Gastroesophageal sphincter (tissue), 4 donors: ENCODE measurements at places on chromosomes 1 and 21. TPM values are rescaled to one million over a fixed set of nuclear protein-coding genes. Genes with fewer than 3 reads are reported as not detected.

The CRYAA gene
- total RNA-seq, result not detected

The ADORA3 gene
- 10.5 TPM for total RNA-seq

The PLXNA2 gene
- 33.3 TPM for total RNA-seq

The KDF1 gene
- total RNA-seq, result not detected

The AK4 gene
- total RNA-seq, result 61.5 TPM

The C1orf115 gene
- total RNA-seq, result 28.0 TPM

The CGN gene
- 0.42 TPM for total RNA-seq

The CLEC20A gene
- not detected for total RNA-seq

The BRINP3 gene
- total RNA-seq, result 6.7 TPM

The KIF17 gene
- 11.6 TPM for total RNA-seq

DNA sequence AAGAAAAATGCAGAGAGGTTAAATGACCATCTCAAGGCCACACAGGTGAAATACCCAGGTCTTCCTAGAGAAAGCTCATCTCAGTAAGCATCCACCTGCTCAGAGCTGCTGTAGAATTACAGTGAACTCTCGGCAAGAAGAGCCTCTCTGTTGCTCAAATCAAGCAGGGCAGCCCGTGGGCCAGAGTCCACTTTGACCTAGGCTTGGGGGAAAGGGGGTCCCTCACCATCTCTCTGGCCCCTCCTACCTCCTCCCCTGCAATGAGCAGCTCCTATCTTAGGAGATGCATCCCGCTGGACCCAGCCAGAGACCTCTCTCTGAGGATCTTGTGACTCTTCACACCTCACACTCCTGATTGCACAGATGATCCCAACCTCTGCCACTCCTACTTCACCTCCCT is 364.7 kb downstream of the PTPRU start:
- ATAC-seq, result no peak

- no peak for ATAC-seq
Observed at GRCh38 chr1:229388897-229389580, 44.9 kb downstream of the ACTA1 start.

DNA sequence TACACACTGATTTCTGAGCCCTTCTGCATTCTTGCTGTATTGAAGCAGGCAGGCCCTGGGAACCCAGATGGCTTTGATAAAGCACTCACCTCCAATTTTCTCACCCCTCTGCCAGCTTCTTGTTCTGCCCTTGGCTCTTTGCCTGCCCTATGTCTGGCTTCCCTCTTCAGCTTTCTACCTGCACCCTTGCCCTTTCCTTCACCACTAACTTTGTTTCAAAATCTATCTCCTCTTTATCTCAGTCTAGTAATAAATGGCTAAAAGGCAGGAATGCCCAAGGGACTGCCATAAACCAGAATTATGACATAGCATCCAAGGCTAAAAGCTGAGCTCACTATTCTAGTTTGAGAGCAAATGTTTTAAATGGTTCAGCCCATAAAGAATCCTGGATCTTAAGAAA is 178.7 kb downstream of the TNR start:
- ATAC-seq, result no peak

DNA sequence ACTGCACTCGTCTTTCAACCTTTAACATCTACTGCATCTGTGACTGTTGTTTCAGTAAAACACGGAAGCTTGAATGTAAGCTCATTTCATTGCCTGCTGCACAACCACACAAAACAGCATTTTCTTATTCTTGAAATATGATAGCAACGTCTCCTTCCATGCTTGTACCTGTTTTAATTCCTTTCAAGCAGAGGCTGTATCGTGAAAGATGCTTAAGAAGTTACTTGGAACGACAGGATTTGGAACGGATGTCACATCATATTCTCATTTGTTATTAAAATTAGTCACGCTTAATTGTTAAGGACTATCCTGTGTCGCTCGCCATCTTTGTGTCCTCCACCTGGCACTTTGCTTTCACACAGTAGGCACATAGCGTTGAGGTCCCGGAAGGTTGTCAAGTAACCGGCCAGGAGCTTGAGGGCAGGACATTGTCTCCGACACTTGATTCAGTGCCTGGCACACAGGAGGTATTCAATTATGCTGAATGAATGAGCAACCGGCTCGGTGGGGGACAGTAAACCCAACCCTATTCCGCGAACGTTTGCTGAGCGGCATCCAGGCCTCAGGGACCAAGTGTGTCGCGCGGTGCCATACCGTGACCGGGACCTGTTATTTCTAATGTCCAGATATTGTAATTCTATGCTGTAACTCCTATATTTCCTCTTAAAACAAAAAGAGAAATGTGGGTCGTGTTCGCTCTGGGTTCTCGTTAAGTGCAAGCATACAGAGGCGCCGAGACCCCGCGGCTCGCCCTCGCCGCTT is 499 bp upstream of the SH3GLB1 start:
- peak; percentile 40 for ATAC-seq

DNA sequence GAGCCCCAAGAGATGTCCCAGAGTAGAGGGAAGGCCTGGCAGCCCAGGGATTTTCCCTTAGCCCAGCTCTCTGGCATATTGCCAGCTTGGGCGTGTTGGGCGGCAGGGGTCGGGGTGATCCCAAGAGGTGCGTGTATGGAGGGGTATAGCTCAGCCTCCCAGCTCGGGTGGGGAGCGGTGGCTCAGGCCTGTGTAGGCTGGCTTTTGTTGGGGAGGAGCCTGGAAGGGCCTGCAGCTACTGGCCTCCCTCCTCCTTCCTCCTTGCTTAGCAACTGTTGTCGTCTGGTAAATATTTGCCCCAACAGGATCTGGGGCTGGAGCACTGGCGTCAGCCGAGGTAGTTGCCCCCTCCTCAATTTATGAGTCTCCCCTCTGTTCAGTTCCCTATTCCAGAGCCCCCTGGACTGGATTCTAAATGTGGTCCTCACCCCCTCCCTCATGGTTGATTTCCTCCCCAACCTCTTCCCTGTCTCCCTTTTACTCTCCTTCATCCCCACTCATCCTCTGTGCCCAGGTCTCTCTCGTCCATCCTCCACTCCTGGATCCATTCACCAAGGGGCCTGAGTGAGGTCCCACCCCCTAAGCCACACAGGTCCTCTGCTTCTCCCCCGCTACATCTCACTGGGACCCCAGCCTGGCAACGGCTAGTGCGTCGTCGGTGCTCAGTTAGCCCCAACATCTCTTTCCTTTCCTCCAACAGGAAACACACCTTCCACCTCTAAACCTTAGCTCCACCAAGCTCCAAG is 10.3 kb upstream of the LMNA start:
- ATAC-seq, result peak; percentile 52

DNA sequence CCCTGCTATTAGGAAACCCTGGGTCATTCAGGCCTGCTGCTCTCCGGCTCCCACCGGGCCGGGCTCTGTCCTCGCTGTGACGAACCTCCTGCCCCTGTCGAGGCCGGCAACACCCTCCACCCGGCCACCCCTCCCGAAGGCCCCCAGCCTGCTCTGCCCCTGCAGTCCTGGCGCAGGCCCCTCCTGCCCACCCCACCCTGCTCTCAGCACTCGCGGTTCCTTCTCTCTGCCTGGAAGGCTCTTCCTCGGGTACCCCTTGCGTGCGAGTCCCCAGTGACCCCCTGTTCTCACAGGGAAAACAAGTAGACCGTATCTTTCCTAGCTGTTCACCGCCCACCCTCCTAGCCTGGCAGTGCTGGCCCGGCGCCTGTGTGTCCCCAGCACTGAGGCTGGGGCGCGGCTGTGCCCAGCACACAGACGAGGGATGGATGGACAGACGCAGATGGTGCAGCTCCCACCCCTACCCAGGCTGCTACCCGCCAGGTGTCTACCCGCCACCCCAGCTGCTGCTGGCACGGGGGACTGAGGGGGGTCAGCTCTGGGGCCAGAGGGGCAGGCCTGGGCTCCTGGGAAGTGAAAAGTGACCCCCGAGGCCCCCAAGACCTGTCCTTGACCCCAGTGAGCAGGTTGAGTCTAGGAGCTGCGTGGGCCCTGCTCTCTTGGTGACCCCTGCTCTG is 3.1 kb upstream of the VWA1 start:
- no peak for ATAC-seq

GRCh38 chr1:5972198-5972520 is 20.1 kb downstream of the NPHP4 start:
- ATAC-seq, result no peak

GRCh38 chr1:17209430-17209829 is 4.5 kb downstream of the PADI1 start:
- ATAC-seq, result no peak

DNA sequence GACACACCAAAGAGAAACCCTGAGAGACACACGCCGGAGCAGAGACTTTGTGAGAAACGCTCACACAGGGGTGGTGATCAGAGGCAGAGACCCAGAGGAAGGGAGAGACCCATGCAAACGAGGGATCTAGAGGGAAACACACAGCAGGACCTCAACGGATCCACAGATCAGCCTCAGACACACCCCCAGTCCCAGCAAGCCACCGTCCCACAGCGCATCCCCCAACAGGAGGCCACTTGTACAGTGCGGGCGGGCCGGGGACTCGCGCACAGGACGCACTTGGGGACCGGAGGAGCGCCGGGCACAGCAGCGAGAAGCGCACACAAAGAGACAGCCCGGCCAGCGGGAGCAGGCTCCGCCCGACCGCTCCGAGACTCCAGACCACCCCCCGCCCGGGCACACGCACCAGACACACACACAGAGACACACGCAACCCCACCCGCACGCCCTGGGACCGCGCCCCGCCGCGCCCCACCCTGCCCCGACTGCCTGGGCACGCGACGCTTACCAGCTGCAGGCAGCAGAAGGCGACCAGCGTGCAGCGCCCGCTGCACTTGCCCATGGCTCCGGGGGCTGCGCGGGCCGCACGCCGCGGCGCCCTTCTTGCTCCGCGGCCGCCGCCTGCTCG is 587 bp downstream of the NKAIN1 start:
- ATAC-seq, result peak; percentile 28

- ATAC-seq, result no peak
Observed at GRCh38 chr1:230028602-230029223, 38.3 kb upstream of the GALNT2 start.

DNA sequence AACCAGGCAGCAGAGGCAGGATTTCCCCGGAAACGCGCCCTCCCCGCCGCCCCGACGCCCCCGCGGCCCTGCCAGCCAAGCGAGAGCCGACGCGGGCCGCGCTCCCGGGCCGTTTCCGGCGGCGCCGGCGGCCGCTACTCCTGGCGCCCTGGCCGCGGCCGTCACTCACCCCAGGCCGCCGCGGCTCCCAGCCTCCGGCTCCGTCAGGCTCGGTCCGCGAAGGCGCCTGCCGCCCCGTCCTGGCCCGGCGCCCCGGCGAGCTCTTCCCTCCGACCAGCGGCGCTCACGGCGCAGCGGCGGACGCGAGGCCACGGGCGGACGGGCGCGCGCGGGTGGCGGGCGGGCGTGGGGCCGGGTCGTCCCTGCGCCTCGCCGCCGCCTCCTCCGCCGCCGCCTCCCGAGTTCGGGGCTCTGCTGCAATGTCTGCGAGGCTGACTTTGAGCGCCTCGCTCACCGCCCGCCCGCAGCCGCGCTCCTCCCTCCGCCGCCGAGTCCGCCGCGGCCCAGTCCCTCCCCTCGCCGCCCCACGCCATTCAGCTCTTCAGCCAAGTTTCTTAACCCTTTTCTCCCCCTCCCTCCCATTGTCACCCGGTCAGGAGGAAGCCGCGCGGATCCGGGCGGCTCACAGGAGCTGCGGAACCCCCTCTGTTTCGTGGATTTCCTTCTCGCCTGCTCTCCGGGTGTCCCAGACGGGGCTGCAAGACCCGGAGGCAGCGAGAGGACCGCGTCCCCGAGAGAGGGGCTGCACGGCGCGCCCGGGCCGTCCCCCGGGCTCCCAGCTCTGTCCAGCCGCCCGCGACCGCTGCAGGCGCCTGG is at the start of gene NRIP1:
NRIP1 (minus strand) TSS at position 425 of the 816 bp plus-strand sequence. CDS start 96,808 bp downstream, outside the sequence.
- ATAC-seq, result peak; percentile 95

- no peak for ATAC-seq
Observed at GRCh38 chr1:152976688-152977087, 6.2 kb downstream of the SPRR4 start.

DNA sequence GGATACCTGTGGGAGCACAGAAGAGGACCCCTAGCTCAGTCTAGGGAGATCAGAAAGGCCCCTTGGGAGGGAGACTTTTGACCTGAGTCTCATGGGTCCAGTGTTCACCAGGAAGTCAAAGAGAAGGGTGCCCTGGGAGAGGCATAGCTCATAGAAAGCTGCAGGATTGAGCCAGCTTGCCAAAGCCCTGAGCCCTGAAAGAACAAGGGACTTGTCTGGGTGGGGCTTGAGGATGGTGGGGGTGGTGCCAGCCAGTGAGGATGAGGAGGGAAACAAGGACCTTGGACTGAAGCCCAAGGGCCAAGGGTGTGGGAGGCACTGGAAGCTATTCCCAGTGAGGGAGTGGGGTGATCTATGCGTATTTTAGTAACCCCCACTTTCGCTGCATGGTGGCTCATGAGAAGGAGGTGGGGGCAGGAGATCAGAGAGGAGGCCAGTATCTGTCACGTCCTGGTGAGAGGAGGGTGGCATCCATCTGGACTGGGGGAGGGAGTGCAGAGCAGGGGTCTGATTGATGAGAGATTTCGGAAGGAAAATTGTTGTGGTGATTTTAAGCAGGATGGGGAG is 28.4 kb downstream of the DMBX1 start:
- ATAC-seq, result no peak

DNA sequence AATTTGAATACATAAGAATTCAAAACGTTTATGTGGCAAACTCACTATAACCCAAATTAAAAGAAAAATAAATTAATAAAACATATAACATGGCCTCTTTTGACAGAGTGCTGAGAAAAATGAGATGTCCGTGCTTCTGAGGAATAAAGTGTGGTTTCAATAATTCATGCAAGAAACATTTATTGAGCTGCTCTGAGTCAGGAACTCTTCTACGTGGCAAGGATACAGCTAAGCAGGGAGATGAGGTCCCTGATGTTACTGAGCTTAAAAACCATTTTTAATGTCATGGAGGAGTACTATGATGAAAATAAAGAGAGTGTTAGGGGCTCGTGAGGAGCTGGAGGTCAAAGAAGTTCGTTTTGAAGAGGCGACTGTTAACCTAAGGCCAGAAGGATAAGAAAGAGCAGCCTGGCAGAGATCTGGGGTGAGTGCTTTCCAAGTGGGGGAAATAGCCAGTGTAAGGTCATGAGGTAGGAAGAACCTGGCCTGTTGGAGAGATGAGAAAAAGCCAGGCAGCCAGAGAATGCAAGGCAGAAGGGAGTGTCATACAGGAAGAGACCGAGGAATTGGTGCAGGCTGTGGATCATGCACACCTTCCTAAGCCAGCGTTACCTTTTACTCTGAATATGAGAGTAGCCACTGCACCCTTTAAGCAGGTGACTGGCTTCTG is 182.2 kb upstream of the DUSP10 start:
- no peak for ATAC-seq
